Left cardiac atrium (tissue), 4 donors: ENCODE measurements at places on chromosomes 1 and 21.

- no peak for DNase-seq
Measured at GRCh38 chr1:201065686-201066085, 42.2 kb upstream of the KIF21B start.

DNA sequence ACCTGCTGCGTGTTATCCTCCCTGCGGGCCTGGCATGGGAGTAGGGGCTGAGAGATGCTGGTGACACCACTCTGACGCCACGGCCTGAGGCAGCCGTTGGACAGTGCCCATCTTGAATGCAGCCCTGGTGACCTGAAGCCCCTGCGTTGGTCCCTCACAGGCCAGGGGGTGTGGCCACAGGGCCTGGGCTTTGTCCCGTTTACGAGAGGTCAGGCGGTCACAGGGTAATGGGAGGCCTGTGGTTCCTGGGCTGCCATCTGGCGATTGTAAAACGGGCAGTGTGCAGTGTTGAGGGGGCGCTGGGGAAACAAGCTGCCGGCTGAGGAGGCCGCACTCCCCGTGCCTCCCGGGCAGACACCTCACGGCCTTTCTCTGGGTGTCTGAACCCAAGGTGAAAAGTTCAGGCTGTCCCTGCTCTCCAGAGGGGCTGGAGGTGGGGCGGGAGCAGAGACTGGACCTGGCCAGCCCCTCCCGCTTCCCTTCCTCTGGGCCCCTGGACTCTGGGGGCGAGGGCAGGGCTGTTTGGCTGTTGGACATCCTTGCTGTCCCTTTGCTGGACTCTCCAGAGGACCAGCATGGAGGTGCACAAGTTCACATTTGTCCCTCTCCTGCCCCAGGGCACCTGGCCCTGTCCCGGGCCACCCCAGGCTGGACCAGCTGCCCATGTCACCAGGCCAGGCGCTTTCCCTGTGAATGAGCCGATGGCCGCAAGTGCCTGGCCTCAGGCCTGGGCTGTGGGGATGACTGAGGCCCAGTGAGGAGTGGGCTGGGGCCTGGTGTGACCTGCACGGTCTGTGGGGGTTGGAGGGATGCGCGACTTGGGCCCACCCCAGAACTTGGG lies 42.4 kb downstream of the SKI start:
- DNase-seq = no peak

GRCh38 chr1:24803220-24803619 lies 58.0 kb downstream of the CLIC4 start:
- DNase-seq = no peak

GRCh38 chr1:233543338-233544255 lies 70.3 kb upstream of the KCNK1 start:
- peak; percentile 48 for DNase-seq

- no peak for DNase-seq
Measured at GRCh38 chr1:11923069-11923826, 3.0 kb downstream of the KIAA2013 start.

- DNase-seq = no peak
Measured at GRCh38 chr1:68198752-68199151, 33.6 kb downstream of the WLS start.

GRCh38 chr21:46100020-46100419 lies 2.1 kb downstream of the COL6A2 start:
- peak; percentile 25 for DNase-seq

DNA sequence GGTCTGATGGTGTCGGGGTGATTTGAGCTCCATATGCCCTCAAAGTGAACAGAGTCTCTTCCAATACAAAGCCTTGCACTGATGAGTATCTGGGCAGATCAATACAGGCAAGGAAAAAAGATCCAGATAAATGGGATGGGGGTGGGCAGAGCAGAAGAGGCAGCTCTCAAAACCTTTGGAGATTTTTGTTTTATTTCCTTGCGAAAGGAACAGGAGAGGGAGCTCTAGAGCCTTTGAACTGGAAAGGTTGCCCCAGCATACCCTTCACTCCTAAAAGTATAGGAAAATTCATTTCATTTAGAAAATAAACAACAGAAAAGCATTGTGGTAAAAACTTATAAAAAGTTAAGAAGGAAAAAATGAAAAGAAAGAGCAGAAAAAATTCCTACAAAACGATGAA lies 31.4 kb upstream of the OLIG2 start:
- DNase-seq = no peak

- DNase-seq = peak; percentile 42
Measured at GRCh38 chr1:110420874-110421793, 13.6 kb upstream of the LAMTOR5 start.

- no peak for DNase-seq
Measured at GRCh38 chr1:192518700-192519099, 56.9 kb upstream of the RGS1 start.

- DNase-seq = no peak
Measured at GRCh38 chr1:160086456-160086892, 5.1 kb downstream of the KCNJ9 start.

DNA sequence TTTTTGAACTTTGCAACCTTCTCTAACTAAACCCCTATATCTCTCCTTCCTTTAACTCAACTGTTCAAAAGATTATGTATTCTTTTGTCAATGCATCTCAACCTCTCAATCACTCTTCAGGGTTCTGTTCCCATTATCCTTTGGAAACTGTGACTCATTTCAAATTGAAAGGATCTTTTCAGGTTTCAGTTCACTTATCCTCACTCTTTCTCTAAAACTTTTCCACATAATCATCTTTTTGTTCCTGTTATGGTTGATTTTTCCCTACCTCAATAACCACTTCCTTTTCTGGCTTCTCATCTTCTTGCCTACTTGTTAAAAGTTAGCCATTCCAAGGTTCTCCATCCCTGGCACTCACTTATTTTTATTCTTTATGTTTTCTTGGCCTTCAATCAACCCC lies 56.2 kb upstream of the NUF2 start:
- no peak for DNase-seq

- no peak for DNase-seq
Measured at GRCh38 chr1:184836934-184837895, 82.6 kb upstream of the EDEM3 start.

GRCh38 chr1:87295445-87296110 lies 33.1 kb upstream of the LMO4 start:
- no peak for DNase-seq

DNA sequence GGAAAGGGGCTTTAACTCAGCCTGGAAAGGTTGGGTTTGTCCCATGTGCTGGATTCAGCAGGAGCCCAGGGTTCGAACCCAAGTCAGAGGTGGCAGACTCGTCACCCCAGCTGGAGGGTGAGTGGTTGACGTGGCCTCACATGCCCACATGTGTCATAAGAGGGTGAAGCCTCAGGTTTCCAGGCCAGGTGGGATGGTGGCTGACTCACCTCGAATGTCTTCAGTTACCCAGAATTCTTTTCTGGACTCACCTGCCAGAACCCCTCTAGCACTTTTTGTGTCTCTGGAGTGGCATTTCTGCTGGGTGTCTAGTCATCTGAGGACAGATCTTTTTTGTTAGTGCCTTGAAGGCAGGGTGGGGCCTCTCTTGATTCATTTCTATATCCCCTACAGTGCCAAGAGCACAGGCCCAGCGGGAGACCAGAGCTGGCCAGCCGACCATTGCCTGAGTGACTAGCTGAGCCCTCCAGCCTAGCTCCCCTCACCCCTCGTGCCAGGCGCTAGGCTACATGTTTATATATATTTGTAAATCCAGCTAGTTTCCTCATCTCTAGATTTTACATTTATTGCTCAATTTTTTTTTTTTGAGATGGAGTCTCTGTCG lies 28.1 kb downstream of the IL6R start:
- peak; percentile 37 for DNase-seq

- no peak for DNase-seq
Measured at GRCh38 chr21:38914528-38915293, 109.0 kb downstream of the ETS2 start.

DNA sequence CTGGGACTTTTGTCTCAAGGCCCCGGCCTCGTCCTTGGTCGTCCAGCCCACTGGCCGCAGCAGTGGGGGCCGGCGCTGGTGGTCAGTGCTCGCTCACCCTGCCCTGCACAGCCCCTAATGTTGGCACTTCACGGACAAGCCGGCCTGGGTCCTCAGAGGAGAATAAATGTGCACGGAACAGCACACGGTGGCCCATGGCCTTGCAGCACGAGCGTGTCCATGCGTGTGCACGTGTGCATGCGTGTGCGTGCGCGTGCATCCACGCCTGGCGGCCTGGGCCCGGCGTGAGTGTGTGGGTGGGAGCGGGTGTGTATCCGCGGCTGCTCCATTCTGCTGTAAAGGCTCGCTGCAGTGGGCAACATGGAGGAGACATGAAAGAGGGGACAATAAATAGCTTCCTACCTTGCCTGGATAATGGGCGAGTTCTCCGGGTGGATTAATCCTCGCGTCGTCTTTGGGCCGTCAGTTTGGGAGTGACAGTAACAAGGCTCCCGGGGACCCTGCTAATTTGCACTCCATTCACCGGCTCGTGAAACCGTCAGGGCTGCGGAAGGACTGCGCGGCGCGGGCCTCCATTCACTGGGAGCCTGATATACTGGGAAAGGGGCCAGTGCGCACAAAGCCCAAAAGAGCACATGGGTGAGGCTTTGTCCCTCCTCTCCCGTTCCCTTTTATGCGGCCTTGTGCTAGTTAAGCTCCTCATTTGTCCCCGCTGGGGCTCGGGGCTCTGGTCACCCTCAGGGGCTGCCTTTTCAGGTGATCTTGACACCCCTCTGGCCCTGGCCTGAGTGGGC lies 142.8 kb downstream of the PRDM16 start:
- no peak for DNase-seq

GRCh38 chr21:31339721-31340120 lies 4.3 kb downstream of the TIAM1 start:
- DNase-seq = no peak
